ENCODE measurements at places on chromosomes 11 and 22.
A peak's percentile ranks its signal among the peaks of the same experiment; 100 is the strongest.

DNA sequence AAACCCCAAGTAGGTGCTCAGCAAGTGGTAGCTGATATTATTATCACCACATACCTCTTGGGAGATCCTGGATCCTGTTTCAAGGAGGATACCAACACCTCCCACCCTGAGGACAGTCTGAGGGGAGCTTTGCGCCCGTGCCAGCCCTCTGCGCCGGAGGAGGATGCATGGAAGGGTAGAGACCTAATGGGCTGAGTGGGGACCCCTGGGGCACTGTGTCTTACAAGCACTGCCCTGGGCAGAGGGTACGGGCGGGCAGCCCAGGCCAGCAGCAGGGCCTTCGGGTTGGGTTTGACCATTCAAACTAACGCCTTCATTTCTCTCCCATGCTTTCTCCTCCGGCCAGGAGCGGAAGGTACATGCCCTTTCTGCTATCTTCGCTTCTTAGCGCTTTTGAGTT is 26.3 kb downstream of the MYBPC3 start:
- DNase-seq: no peak

DNA sequence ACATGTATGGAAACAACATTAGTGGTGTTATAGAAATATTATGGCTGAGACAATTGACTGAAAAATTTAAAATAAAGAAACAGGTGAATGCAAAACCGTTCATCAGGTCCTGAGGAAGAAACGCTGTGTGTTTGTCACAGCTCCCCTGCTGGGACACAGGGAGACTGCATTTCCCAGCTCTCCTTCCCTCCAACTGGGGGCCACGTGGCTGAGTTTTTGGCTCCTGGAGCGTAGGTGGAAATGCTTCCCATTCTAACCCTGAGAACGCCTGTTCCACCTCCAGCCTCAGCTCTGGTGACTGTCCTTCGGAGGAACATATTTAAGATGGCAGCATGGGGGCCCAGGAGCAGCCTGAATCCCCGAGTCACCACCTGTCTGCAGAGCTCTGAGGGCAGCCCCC is 398.6 kb downstream of the BRD1 start:
- peak; percentile 17 for DNase-seq

DNA sequence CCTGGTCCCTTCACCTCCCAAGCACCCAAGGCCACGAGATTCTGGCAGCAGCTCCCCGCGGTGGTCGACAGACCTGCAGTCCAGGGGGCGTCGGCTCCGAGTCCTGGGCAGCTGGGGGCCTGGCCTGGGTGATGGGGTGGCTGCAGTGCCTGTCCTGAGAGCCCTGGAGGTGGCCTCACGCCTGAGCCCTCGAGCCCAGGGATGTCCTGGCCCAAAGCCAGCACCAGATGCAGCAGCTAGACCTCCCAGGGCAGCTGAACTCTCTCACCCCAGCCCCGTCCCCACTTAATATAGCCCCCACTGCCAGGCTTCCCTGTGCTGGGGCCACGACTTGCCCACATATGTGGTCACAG is 6.6 kb downstream of the LMNTD2 start:
- no peak for DNase-seq

GRCh38 chr22:29758068-29758622 is 8.7 kb downstream of the ZMAT5 start:
- no peak for DNase-seq

GRCh38 chr11:12182676-12183541 is 72.5 kb downstream of the MICAL2 start:
- DNase-seq: no peak

GRCh38 chr11:31114442-31114841 is 255.1 kb downstream of the DCDC1 start:
- DNase-seq: no peak

DNA sequence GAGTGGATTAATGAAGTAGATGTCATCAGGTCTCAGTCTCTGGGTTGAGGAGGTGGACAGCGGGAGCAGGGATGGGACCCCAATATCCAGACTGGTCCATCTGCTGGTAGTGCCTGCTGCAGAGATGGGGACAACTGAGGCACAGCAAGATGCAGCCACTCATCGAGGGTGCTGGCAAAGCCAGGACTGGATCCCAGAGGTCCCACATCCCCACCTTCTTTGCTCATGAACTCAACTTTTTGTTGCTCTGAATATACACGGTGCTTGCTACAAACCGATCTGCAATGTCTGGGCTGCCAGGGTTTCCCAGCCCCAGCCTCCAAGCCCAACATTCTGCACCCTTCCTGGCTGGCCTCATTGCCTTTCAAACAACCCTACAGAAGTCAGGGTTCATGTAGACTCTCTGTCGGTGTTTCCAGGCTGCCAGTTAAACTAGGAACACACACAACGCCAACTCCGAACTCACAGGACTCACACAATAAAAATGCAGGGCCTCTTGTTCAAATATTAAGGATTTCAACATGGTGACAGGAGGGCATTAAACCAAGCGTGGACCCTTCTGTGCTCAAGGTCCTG is 168.2 kb downstream of the MN1 start:
- no peak for DNase-seq

DNA sequence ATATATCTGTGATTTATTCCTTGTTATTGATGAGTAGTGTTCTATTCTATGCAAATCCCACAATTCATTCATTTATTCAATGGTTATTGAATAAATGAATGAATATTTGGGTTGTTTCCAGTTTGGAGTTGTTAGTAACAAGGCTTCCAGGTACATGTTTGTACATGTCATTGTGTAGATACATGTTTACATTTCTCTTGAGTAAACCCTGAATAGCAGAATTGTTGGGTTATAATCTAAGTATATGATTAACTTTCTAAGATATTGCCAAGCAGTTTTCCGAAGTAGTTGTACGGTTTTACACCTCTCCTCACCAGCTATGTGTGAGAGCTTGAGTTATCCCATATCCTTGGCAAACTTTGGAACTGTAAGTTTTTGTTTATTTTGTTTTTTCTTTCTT is 18.5 kb upstream of the OR8G1 start:
- no peak for DNase-seq

DNA sequence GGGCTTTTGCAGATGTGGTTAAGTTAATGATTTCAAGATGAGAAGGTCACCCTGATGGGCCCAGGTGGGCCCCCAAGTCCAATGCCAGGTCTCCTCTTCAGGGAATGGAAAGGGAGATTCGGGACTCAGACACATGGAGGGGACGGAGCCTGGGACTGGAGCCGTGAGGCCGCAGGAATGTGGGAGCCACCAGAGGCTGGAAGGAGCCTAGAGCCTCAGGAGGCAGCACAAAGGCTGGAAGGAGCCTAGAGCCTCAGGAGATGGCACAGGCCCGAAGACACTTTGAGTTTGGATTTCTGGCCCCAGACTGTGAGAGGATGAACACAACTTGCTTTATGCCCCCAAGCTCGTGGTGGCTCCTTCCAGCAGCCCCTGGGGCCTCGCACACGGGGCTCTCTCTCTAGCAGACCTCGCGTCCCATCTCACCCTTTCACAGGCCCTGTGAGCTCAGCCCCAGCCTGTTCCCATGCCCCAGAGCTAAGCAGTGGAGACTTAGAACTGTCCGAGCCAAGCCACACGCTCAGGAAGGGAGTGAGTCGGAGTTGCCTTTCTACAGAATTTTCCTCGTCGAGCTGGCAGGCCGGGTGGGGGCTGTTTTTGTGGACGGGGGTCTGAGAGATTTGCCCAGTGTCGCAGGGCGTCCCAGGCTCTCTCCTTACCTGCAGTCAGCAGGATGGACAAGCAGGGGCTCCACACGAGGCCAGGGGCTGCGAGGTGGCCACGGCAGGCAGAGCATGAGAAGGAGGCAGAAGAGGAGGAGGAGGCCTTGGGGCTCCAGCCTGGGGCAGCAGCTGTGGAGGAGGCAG is 937.6 kb downstream of the BRD1 start:
- DNase-seq: no peak

DNA sequence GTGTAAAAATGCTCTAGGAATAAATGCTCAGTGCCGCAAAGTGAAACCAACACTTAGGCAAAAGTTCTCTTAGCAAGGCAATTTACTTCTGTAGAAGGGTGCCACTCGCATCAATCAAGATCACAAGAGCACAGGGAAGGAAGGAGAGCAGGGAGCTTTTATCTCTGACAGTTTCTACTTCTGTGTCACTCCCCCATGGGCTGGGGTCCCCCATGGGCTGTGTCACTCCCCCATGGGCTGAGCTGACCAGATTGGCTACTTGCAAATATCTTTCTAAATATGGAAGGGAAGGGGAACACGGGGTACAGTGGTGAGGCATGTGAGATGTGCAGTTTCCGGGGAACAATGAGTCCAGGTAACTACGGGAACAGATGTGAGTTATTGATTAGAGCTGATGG is 397 bp downstream of the OR52N2 start:
- no peak for DNase-seq

GRCh38 chr22:25748140-25748539 is 6.2 kb downstream of the MYO18B start:
- DNase-seq: no peak

- DNase-seq: no peak
These were observed 895 bp upstream of the DAGLA start for GRCh38 chr11:61679296-61679695.

GRCh38 chr11:109869536-109869935 is 223.7 kb upstream of the ZC3H12C start:
- no peak for DNase-seq

DNA sequence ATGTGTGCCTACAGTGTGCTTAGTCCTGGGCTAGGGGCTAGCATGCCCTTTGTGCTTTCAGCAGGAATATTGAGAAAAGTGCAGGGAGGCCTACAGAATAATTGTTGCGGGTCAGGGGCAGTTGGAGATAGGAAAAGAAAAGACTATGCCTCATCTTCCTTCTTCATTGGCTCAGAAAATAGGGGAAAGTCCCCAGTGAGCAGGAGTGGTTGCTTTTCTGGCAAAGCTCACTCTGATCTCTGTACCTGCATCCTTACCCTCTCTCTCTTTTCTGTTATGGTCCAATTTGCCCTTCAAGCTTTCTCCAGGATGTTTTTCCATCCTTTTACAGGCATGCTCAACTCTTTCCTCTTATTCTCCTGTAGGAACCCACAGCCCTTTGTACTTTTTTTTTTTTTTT is 29.5 kb upstream of the RRM1 start:
- no peak for DNase-seq

DNA sequence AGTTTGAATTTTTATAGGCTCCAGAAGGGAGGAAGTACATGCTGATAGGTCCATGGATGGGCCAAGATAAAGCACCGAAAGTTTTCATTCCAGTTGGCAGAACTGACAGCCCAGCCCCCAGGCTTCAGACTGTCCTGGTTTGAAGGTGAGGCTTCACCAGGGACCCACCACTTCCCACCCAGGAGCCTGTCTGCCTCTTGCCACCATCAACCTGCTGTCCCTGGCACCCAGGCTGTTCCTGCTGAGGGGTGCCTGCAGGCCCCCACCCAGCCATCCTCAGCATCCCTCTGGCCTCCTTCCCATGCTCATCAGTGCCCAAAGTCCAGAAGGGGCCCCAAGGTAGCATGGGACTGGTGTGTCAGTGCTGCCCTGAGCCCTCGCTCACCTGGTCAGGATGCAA is 463.9 kb downstream of the NELL1 start:
- DNase-seq: no peak

DNA sequence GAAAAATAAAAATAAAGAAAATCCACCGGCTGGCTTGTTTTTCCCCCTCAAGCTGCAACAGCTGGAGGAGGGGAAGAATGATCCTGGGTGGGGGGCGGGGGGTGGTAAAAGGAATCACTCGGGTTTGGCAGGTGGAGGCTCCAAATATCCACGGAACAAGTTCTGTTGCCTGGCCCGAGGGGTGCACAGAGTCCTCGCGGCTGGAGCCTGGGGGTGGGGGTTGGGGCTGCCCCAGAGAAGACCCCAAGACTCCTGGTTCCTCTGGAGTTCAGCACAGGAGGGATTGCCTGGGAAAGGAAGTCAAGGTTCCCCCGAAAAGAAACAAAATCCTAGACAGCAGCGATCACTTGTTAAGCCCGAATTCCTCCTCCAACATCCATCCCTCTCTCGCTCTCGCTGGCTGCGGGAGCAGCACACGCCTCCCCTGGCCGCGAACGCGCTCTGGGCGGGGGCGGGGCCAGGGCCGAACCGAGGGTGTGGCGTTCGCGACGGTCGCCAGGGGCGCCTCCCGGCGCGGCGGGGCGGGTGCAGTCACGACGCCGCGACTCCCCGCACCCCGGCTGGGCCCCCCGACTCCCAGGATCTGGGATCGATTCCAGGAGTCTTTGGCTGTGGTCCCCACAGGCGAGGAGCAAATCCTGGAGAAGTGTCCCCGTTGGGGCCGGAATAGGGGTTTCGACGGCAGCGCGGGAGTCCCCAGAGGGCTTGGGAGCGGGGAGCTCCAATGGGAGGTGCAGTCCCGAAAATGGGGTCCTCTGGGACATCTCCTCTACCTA is at the start of gene KCNA4:
Gene KCNA4 (minus strand): TSS at position 443 of the 776 bp plus-strand sequence. CDS start 4,352 bp downstream, outside the sequence.
- no peak for DNase-seq

DNA sequence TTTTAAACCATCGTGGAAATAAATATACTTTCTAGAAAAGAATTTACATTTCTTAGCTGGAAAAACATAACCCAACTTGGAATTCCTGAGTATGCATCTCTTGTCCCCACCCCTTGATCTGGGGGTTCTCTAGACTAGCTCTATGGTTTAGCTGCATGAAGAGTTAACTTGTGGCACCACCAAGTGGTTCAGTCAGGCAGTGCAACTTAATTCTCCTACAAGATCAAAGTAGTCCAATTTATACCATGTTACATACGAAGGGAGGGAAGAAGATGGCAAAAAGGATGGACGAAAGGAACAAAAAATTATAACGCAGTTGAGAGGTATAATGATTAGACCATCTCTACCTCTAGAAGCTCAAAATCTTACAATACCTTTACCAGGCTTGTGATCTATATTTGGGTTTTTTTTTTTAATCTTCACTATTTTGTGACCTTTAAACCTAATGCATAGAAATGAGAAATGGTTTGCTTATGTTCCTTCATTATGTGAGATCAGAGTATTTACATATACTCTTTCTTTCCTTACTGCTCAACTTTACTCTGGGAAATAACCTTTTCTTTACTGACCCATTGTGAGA is 28.5 kb upstream of the ALKBH3 start:
- DNase-seq: peak; percentile 72

DNA sequence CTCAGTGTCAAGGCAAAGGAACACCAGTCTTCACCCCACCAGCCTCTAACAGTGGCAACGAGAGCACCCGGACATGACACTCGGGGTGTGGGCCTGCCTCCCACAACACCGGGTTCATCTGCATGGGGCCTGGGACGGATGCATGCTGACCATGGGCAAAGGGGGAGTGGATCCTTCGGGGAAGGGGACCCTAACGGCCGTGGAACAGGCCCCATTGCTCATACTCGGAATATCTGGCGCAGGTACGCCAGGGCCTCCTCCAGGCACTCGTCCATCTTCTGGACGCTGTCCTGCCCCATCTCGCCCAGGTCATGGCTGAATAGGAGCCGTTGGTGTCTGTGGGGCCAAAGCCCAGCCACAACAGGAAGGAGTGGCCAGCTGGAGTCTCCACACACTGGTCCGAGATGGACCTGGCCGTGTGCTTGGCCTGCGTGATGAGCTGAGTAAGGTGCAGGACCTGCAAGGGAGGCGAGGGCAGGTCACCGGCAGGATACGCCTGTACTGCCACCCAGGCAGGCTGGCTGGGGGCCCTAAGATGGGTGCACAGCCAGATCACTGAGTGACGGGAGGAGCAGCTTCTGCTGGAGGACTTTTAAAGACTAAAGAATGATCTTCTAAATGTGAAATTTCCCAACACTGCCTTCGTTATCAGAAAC is 96.8 kb downstream of the MED15 start:
- no peak for DNase-seq

- peak; percentile 32 for DNase-seq
These were observed 34.1 kb downstream of the CSNK2A3 start for GRCh38 chr11:11318961-11319360.

- DNase-seq: no peak
These were observed 20.4 kb downstream of the CDPF1 start for GRCh38 chr22:46229701-46230100.

- DNase-seq: no peak
These were observed 379.2 kb upstream of the LARGE1 start for GRCh38 chr22:34299496-34299895.

GRCh38 chr22:17269607-17270261 is 50.5 kb upstream of the ADA2 start:
- DNase-seq: no peak

All from OCI-LY7 (cell line).